ENCODE measurements at places on chromosomes 13 and 19.

DNA sequence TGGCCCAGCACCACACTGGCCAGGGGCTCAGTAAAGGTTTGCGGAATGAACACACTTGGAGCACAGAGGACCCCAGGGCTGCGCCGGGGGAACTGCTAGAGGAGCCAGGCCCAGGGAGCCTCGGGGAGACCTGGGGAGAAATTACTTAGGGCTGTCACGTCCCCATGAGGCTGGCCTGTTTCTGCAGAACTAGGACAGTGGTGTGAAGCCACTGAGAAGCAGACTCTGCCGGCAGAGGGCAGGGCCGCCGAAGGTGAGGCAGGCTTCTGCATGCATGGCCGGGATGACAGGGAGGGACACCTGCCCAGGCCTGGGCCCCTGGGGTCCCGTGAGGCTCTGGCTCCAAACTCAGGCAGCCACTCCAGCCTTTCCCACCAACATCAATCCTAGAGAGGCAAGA lies 26.4 kb downstream of the ELAVL1 start:
- DNase-seq = no peak

DNA sequence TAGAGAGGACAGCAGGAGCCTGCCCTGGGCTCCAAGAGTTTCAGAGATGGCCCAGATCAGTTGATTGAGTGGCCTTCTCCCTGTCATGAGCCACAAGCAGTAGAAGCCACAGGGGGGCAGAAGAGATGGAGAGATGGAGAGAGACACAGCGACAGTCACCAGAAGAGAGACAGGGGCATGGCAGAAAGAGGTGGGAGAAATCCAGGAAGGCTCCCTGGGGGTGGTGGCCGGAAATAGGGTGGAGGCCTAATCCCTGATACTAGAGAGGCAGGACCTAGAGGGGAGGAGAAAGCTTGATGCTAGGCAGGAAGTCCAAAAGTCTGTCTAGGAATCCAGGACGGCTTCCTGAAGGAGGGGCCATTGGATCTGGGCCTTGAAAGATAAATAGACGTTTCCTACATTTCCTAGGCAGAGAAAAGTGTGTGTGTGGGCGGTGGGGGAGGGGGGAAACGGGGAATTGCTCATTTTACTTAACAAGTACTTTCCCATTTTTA lies 9.6 kb upstream of the TPM4 start:
- no peak for DNase-seq

GRCh38 chr13:86974995-86975328 lies 696.2 kb upstream of the SLITRK5 start:
- DNase-seq = no peak

- no peak for DNase-seq
These were observed 444.8 kb downstream of the SLITRK5 start for GRCh38 chr13:88115976-88116375.

- DNase-seq = no peak
These were observed 7.1 kb downstream of the LDLR start for GRCh38 chr19:11096210-11096841.

DNA sequence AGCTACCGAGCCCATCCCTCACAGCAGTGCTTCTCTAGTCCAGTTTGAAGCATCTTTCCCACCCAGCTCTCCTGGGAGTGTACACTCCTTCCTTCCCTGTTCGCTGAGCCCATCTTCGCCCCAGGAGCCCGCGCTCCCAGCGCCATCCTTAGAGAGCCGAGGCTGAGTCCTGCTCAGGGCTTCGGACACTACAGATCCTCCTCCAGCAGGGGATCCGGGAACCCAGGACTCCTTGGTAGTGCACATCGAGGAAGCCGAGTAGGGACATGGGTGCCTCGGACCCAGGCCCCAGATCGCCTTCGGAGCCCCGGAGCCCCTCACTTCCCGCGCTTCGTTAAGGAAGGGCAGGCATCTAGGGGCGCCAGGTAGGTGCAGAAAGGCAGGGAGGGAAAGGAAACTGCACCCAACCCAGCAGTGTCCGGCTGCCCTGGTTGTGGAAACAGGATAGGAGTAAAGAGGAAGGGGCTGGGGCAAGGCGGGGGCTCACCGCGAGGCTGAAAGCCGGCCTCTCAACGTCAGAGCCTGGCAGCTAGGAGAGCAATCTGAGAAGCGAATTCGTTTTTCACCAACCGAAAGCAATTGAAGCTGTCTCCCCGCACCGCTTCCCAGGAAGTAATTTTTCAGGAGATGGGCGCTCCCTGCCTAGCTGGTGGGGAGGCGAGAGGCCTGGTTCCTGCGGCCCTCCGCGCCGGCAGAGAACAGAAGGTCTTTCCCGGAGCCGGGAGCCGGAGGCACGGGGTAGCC lies 1.0 kb downstream of the PDX1 start:
- no peak for DNase-seq

- DNase-seq = no peak
These were observed 512.2 kb downstream of the DCT start for GRCh38 chr13:93967286-93967685.

DNA sequence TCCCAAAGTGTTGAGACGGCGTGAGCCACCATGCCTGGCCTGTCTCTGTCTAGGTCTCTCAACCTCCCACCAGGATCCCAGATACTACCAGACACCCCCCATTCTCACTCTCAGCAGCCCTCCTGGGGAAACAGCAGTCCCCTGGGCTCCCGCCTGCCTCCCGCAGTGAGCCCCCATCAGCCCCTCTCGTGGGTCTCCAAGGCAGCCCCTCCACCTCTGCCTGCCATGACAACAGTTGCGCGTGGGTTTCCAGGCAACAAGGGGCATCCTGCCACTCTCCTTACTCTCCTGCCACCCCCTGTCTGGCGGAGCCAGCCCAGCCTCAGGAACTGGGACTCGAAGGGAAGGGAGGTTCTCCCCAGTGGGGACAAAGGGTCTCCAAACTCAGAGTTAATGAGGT lies 5.2 kb downstream of the LRRC4B start:
- DNase-seq = no peak

DNA sequence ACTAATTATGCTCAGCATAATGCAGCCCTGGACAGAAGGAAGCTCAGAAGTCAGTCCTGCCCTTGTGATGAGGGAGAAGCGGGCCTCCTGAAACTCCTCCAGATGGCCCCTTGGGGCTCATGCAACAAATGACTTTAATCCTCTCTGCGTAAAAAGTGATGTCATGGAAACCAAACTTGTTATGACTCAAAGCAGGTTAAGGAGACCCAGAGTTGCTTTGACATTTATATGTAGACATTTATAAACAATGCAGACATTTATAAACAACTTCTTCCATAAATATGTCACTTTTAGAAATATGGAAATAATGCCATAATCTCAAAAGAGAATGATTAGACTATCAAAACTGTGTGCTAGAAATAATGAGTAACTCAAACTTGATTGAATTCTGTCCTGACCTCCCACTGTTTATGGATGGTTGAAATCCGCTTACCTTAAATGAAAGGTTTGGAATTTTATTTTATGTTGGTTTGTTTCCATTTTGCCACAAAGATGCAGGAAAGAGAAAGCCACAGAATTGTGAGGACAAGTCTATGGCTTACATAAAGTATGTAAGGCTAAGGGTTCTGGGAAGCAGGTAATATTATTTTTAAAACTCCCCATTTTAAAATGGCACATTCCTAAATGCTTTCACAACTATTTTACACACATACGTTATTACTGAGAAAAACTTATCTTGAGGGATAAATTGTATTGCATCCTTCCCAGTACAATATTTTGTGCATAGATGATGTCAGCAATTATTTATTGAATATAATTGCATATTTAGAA lies 73.7 kb downstream of the CYSLTR2 start:
- no peak for DNase-seq

- no peak for DNase-seq
These were observed 42.6 kb upstream of the AMER2 start for GRCh38 chr13:25214491-25215252.

GRCh38 chr19:23709347-23709746 lies 22.3 kb upstream of the ZNF675 start:
- no peak for DNase-seq

DNA sequence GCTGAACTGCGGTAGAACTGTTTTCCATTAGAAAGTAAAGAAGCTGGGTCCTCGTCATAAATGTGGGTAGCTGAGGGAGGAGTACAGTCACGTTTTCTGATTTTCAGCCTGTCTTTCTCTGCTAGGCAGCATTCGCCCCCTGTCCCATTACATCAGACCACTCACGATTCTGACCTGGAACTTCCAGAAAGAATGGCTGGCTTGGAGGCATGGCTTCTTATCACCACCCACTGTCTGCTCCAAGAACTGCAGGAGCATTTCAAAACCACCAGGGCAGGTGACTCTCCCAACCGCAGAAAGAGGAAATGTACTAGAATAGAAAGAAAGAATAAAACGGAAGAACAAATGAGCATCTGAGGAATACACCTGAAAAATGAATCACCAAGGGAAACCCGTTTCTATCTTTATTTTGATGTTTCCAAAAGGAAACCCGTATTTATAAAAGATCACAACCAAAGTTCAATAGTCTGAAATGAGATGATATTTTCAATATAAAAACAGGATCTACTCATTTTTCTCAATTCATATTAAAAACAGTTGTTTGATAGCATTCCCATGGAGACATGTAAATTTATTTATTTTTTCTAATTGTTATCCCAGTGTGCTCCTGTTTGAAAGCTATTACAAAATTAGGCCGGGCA lies 22.1 kb upstream of the POMP start:
- DNase-seq = peak; percentile 46

GRCh38 chr19:3062165-3063105 lies at the start of gene TLE5:
Gene TLE5, minus strand, starts transcription at chr19:3062495. Its CDS starts 295 bp downstream, at chr19:3062200.
- DNase-seq = no peak

DNA sequence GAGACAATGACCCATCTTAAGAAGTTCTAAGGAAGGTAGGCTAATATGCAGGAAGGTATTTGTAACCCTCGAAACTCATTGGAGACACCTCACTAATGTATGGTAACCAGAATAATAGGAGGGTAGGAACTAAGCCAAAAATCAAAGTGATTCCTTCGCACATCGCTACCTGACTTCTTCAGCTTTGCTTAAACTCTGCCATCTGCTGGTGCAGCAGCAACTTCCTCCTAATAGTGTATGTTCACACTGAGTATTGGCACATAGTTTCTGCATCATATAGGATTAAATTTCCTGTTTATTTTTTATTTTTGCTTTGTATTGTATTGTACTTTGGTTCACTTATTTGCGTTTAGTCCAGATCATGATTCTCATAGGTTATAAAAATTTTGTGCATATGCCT lies 676.2 kb downstream of the GPC5 start:
- peak; percentile 17 for DNase-seq
